GM23338 (cell line): ENCODE measurements at places on chromosomes 3 and 15. TPM values are rescaled to one million over a fixed set of nuclear protein-coding genes. Genes with fewer than 3 reads are reported as not detected.
A peak's percentile ranks its signal among the peaks of the same experiment; 100 is the strongest.

DNA sequence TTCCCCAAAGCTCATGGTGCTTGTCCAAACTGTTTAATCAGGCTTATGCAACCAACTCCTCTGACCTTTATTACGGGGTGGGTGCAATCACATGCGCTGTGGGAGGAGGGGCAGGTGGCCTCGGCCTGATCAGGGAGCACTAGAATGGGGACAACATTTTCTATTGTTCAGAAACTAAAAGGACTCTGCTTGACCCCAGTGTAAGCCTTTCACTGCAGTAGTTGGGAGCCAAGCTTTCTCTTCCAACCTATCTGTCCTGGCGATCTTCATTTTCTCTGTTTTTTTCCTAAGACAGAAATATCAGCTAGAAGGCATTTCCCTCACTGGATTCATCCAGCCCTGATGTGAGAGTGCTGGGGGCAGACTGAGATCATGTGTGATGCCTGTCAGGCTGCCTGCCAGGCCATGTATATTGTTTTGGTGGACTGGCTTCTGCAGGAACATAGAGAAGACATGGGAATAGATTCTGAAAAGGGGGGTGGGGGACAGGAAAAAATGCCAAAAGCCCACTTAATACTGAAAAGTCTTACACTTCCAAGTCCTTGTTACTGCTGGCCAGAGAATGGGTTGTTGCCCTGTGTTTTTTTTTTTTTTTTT lies 627.0 kb upstream of the TBL1XR1 start:
- no peak overlapping the region for H3K4me3 ChIP-seq
- H3K36me3 ChIP-seq = no peaks in the 10 kb centered on the region
- no peaks in the 10 kb centered on the region for H3K27me3 ChIP-seq

DNA sequence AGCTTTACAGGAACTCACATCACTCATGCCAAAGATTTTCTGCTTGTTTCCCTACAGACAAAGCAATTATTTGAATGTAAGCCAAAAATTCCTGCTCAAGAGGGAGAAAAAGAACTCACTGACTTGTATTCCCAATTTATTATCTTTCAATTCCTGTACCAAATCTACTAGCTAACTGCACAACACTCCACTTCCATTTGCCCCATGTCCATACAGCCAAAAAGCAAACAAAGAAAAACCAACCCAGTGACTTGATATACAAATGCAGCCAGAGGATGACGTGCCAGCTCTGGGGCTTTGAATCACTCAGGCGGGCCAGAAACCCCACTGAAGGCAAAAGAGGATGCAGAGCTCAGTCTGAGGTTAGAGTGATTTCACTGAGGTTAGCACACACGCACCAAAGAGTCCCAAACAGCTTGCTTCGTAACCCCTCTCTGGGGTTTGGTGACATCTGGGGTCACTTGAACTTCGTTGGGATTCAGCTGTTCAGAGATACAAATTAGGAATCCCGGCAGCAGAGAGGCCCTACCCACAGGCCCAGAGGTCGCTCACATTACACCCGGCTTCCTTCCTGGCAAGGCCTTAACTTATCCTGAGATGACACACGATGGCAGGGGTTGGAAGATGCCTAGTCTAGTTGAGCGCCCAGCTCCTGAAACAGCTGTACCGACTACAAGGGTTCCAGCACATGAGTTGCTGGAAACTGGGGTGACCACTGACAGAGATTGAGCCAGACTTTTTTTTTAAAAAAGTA lies 1.6 kb downstream of the RFTN1 start:
- H3K27me3 ChIP-seq = peaks cover 53% of the 10 kb centered on the region
- H3K36me3 ChIP-seq = no peaks in the 10 kb centered on the region
- H3K4me1 ChIP-seq = peaks cover 41% of the 10 kb centered on the region
- peak; percentile 29 for DNase-seq
- H3K4me3 ChIP-seq = peak overlapping the region; percentile 91

DNA sequence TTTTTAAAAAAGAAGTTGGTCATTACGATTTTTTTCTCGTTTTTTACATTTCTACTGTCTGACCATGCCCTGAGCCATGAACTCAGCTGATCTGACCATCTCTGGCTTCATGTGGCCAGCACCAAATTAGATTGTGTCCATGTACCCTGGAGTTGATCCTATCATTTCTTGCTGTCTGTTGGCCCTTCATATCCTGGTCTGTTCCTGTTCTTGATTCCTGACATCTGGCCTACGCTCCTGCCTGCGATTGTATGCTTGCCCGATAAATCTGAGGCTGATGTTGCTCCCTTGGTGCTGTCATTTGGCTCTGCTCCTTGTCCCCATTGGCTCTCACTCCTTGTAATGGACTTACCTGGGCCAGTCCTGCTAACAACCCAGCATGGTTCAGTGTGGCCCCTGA lies 89.8 kb upstream of the IGSF10 start:
- H3K4me3 ChIP-seq = no peak overlapping the region
- no peaks in the 10 kb centered on the region for H3K36me3 ChIP-seq
- no peak overlapping the region for H3K27ac ChIP-seq
- no peak for DNase-seq
- H3K27me3 ChIP-seq = no peaks in the 10 kb centered on the region
- H3K4me1 ChIP-seq = peaks cover 9% of the 10 kb centered on the region

- H3K4me3 ChIP-seq = no peak overlapping the region
- no peaks in the 10 kb centered on the region for H3K27me3 ChIP-seq
- H3K4me1 ChIP-seq = no peaks in the 10 kb centered on the region
Measured at GRCh38 chr3:137084586-137084985, 126.8 kb downstream of the IL20RB start.

GRCh38 chr15:24899367-24899766 lies 55.4 kb upstream of the SNRPN start:
- DNase-seq = peak; percentile 43
- no peaks in the 10 kb centered on the region for H3K36me3 ChIP-seq
- H3K27me3 ChIP-seq = no peaks in the 10 kb centered on the region
- H3K27ac ChIP-seq = peak overlapping the region; percentile 89
- H3K4me1 ChIP-seq = peaks cover 22% of the 10 kb centered on the region
- no peak overlapping the region for H3K4me3 ChIP-seq

- peak; percentile 65 for DNase-seq
- H3K4me1 ChIP-seq = no peaks in the 10 kb centered on the region; the same call in 1 of the 2 replicates
- no peak overlapping the region for H3K27ac ChIP-seq
- H3K4me3 ChIP-seq = no peak overlapping the region
- no peaks in the 10 kb centered on the region for H3K27me3 ChIP-seq
- H3K36me3 ChIP-seq = no peaks in the 10 kb centered on the region
Measured at GRCh38 chr15:79185199-79185598, 94.6 kb upstream of the RASGRF1 start.

DNA sequence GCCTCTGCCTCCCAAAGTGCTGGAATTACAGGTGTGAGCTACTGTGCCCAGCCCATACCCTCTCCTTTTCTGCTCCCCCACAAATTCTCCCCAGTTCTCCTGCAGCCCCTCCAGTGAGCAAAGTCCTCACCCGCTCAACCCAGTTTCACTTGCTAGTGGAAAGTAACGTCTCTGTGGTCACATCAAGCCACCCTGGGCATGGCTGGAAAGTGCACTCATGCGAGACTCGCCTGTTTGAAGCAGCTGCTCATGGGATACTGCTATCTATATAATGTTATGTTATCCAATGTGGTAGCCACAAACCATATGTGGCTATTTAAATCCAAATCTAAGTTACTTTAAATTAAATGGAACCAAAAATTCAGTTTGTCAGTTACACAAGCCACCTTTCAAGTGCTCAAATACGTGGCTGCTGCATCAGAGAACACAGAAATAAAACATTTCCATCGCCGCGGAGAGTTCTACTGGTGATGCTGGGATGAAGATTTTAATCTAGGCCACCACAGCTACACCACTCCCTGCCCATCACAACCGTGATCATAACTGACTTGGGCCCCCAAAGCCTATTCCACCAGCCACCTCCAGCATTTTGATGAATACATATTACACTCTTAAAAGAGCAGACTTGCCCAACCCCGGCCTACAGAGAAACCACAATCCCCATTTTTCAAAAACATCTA lies 119.4 kb downstream of the LIPC start:
- no peak for DNase-seq
- no peak overlapping the region for H3K4me3 ChIP-seq
- H3K27ac ChIP-seq = no peak overlapping the region

Gene GP5
- polyA plus RNA-seq = 0.15 TPM in 1 of 2 replicates, not detected in the other
